ENCODE measurements at places on chromosomes 11 and 22.

DNA sequence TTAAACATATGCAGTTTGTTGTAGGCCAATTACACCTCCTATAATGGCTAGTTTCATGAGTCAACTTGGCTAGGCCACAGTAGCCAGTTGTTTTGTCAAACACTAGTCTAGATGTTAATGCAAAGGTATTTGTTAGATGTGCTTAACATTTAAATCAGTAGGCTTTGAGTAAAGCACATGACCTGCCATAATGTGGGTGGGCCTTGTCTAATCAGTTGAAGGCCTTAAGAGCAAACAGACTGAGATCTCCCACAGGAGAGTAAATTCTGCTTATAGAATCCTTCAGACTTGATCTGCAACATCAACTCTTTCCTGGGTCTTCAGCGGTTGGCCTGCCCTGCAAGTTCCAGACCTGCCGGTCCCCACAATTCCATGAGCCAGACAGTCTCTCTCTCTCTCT is 1345.9 kb downstream of the BRD1 start:
- DNase-seq, result no peak

DNA sequence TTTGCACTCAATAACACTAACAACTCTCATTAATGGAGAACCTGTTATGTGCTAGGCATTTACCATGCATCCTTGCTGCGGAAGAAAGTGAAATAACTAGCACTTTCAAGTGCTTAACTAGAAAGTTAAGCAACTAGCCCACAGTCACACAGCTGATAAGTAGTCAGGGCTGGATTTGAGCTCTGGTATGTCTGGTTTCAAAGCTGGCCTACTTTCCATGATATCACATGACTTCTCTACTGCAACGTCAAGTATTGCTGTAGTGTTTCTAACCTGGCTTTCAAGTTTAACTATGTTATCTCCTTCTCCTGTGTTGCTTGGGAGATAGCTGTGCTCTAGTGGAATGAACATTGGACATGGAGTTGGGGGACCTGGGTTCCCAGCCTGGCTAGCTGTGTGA is 12.1 kb downstream of the SLC15A3 start:
- DNase-seq, result peak; percentile 85

DNA sequence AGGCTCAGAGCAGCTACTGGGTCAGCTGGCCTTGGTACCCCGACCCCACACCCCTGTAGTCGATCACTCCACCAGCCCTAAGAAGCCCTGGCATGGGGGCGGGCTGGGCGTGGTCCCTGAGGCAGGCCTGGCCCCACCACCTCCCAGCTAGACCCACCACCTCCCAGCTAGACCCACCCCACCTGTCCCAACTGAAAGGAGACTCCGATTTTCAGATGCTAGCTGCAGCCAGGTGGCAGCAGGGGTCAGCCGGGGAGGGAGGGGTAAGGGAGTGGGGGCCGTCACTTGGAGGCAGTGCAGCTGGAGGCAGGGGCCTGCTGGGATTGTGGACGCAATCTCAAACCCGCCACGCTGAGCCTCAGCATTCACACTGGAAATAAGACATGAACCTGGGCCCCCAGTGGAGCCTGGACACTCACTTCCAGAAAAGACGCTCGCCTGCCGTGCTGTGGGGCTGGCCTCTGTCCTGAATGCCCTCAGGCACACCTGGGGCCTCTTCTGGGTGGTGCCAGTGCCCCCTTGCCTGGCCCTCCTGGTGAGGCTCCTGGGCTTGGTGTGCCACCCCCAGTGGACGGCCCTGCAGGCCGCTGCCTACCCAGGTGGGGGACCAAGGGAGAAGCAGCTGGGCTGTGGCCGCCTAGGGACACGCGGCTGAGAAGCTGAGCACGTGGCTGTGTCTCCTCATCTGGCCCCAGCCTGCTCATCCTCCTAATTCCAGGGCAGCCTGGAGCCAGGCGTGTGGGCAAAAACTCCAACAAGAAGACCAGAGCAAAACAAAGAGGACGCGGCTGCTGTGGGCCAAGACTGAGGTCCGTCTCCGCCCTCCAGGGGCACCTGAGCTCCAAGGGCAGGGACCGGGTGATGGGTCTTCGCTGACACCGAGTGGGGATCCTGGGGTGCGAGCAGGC is 26.7 kb downstream of the OSBPL5 start:
- DNase-seq, result no peak

- no peak for DNase-seq
These were observed 1.9 kb downstream of the KCNQ1OT1 start for GRCh38 chr11:2697866-2698265.
